Dermis blood vessel endothelial cell (primary cell): ENCODE measurements at places on chromosomes 7 and 10.
A peak's percentile ranks its signal among the peaks of the same experiment; 100 is the strongest.

GRCh38 chr10:6365384-6365783, 162.7 kb downstream of the PFKFB3 start:
- DNase-seq = no peak

DNA sequence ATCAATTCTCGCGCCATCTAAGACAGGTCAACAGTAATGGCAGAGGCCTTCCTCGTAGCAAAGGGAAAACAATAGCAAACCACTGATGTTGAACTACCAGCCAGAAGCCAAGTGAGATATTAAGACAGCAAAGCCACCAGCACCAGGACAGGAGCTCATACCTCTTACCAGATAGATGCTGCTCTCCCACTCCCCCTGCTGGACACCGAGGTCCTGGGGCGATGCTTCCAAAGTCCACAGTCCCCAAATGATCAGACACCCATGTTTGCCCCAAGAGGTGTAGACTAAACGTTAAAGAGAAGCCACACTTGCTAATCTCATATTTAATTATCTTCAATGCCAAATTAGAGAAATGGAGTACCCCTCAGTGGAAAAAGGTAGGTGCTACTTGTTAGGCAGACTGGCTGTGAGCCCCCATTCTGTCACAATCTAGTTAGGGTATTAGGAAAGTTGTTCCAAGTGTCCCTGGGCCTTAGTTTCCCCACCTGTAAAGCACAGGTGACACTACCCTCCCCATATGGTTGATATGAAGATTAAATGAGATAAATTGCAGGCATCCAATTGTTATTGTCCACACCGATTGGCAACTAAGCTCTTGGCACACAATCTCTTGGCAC, 39.9 kb downstream of the TOMM7 start:
- peak; percentile 87 for DNase-seq

DNA sequence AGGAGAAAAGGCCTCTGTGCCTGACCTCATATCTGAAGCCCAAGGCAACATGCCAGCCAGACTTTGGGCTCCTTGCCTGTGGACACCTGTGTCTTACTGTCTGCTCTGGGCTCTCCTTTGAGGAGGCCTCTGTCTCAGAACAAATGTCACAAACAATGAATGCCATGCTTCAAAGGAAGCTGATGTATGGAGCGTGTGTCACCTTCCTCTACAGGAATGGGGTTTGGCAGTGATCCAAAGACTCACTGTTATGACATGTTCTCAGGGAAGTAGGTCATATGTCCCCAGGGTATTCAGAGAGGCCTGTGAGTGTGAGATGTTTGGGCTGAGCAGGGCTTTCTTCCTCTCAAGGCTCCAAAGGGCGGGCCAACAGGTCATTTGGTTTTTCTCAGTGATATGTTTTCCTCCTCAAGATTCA, 38.4 kb downstream of the PTPRE start:
- DNase-seq = peak; percentile 100

- DNase-seq = peak; percentile 82
Measured at GRCh38 chr7:4665661-4666060, 16.4 kb upstream of the FOXK1 start.

GRCh38 chr7:6198689-6199595, 73.5 kb downstream of the CYTH3 start:
- DNase-seq = no peak

GRCh38 chr10:77537720-77538373, 99.8 kb downstream of the KCNMA1 start:
- no peak for DNase-seq

- DNase-seq = no peak
Measured at GRCh38 chr7:145478541-145478940, 638.1 kb upstream of the CNTNAP2 start.

DNA sequence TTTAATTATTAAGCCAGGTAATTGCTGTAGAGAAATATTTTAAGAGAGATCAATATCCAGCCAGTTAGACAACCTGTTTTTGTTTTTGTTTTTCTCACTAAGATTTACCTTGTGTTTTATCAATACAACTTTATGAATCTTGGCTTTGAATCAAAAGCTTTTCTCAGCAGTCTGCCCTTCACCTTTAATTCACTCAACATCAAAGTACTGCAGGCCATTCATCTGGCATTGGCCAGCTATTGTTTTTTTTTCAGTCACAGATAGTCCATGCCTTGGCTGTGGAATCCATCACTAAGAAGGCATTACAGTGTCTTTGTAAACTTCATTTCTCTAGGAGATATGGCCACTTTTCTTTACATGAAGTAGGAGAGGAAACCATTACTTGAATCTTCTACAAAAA, 20.2 kb downstream of the SGCE start:
- no peak for DNase-seq

GRCh38 chr10:36182179-36182566, 540.1 kb upstream of the FZD8 start:
- DNase-seq = no peak

DNA sequence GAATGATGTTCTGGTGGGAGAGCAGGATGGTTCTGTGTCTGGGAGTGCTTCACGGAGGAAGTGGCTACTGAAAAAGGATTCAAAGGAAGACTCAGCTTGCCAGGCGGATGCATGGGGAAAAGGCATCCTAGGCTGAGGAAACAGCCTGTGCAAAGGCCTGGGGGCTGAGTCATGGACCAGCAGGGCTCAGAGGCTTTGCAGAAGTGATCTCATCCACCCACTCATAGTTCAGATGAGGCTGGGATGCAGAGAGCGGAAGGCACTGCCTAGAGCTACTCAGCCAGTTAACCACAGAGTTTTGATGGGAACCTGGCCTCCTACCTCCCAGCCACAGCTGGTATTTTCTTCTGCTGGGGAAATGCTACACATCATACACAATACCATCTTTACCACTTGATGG, 15.8 kb upstream of the ADAMTS14 start:
- peak; percentile 64 for DNase-seq

- no peak for DNase-seq
Measured at GRCh38 chr10:91048380-91048779, 127.5 kb upstream of the ANKRD1 start.

GRCh38 chr7:24864214-24864817, 107.1 kb upstream of the GSDME start:
- DNase-seq = no peak

DNA sequence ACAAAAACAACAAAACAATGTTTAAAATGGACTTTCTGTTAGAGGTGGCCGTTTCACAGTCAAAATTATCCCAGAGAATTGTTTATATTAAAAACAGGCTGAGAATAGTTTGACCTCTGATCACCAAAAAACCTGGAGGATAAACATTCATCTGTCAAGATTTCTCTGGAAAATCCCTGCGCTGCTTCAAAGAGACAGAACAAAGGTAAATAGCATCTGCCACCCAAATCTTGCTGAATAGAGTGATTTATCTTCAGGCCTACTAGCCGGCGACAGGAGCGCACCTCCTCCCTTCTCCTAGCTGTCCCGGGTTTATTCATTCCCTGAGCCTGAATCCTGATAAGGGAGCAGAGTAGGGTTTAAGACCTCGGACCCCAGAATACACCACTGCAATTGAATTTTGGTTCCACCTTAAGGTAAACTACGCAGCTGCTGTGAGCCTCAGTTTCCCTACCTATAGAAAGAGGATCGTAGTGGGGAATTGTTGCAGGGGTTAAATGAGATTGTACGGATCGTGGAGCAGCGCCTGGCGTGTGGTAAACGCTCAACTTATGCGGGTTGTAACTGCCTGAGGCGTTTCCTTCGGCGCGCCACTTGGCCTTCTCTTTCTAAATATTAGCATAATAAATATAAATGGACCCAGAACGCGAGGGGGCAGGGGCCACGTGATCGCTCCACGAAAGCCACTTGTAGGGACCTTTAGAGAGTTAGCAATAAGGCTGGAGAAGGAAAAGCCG, 498 bp upstream of the ST7 start:
- peak; percentile 70 for DNase-seq

GRCh38 chr7:55020466-55020871, 1.7 kb downstream of the EGFR start:
- no peak for DNase-seq

DNA sequence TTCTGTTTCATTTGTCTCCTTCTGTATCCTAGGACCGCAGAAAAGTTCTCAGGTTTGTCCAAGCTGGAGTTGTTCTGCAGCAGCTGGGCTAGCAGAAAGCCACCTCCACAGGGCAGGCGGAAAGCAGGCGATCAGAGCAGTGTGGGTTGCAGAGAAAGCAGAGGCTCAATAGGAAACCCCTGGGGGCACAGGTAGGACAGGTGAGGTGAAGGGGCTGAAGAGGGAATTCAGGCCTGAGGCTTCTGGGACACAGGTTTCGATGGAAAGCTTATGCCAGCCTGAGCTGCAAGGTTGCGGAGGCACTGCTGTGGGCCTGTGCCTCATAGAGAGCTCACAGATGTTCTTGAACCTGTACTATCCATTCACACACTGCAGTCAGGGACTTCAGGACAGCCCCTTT, 194.9 kb upstream of the TPK1 start:
- no peak for DNase-seq

DNA sequence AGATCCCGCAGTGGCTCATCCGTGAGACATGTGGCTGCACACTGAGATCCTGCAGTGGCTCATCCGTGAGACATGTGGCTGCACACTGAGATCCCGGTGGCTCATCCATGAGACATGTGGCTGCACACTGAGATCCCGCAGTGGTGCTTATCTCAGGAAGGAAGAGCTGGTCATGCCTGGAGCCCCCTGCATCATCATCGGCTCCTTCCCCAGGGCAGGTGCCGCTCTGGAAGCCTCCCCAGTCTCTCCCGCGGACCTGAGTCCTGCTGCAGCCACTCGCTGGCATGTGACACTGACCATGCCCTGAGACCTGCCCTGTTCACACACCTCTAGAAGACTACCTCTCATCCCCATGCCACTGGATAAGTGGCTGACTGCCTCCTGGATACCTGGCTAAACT, 181.3 kb downstream of the PTPRN2 start:
- DNase-seq = no peak

DNA sequence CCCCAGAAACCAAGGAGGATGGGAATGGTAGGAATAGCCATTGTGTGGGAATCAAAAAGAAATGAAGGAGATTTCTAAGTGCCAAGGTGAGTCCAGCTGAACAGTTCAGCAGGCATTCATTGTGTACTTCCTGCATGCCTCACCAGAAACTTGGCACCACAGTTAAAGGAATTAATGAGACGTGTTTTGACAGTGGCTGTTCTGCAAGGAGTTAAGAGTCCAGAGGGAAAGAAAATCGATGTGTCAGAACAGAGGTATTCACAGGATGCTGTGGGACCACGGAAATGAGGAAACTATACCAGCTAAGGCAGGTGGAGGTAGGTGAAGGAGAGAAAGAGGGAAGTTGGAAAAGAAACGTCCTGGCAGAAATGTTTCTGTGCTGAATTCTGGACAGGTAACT, 78.1 kb downstream of the PRKCQ start:
- DNase-seq = no peak

DNA sequence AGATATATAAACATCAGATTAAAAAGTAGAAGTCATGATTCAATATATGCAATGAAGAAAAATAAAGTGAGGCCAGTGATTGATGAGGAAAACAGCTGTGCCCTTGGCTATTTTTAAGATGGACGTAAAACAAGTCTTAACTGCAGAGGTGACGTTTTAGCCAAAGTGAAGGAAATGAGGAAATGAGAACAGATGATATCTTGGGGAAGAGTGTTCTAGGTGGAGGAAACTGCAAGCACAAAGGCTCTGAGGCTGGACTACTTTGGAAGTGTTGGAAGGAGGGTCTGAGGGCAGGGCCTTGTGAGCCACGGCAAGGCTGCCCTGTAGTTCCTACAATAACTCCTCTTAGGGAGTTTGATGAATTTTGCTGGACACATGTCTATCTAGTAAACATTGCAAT, 140.5 kb upstream of the AKR1E2 start:
- DNase-seq = no peak

DNA sequence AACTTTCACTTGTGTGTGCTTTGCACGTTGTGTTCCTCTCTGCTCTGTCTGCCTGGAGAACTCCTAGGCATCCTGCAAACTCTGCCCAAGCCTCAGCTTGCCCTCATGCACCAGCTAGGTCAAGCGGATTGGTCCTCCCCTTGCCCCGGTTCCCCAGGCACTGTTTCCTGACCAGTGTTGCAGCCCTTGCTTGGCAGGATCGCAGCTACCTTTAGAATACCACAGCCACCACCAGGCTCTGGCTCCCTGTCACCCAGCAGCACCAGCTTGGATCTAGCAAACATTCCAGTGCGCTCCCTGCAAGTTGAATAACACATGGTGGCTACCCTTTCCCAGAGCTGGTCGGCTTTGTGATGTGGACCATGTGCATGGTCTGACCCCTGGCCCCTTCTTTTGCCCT, 19.0 kb downstream of the ZMIZ1 start:
- no peak for DNase-seq

DNA sequence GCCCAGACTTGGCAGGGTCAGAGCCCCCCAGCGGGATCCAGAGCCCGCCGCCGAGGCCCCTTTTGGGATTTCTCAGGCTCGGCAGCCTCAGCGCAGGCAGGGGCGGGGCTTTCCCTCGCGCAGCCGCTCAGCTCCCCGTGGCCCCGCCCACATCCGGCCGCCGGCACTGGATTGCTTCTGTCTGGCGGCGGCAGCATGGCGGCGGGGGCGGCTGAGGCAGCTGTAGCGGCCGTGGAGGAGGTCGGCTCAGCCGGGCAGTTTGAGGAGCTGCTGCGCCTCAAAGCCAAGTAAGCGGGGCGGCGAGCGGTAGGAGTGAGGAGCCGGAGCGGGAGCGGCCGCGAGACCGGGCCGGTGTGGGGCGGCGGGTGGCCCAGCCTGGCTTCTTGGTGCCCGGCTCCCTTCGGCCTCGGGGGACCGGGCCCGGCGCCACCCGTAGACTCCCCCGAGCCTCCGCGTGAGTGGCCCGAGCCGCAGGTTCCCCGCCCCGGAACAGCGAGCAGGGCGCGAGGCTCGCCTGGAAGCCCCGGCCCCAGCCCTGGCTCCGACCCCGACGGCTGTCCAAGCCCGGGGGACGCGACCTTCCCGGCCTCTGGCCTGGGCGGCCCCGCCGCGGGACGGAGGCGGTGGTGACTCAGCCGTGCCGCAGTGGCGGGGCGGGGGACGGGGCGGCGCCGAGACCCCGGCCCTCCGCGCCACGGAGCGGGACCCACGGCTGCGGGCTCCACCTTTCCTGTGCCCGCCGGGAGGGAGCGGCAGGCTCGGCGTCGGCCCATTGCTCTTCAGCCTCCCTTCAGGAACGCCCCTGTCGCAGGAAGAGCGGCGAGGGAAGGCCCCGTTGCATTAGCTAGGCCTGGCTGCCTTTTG, at the start of gene GLRX3:
Gene GLRX3 (plus strand): TSS at position 166 of the 864 bp plus-strand sequence. CDS start 30 bp downstream, at position 196.
- peak; percentile 90 for DNase-seq

DNA sequence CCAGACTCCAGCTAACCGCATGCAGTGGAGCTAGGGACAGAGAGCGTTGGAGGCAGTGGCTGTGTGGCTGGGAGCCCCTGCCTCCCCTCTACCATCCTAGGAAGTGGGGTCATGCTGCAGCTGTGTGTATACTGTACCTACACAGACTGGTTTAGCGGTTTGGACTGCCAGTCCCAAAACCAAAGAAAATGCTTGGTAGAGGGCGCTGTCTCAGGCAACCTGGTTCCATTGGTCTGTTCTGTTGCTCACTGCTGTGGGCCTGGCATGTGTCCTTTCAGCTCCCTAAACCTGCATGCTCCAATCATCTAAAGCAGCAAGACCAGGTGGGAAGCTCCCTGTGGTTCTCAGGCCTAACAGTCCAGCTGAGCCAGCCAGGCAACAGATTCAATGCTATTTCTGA, 4.5 kb downstream of the RBP4 start:
- DNase-seq = no peak

GRCh38 chr10:79422178-79422892, 23.1 kb downstream of the ZCCHC24 start:
- DNase-seq = no peak

GRCh38 chr7:73742753-73743641, 4.4 kb upstream of the ABHD11 start:
- DNase-seq = peak; percentile 48

GRCh38 chr7:11175371-11175770, 201.7 kb downstream of the PHF14 start:
- no peak for DNase-seq
